NCI-H1930 (cell line): ENCODE measurements at places on chromosomes 1 and 21.
A peak's percentile ranks its signal among the peaks of the same experiment; 100 is the strongest.

- no peak for DNase-seq
Measured at GRCh38 chr1:152451254-152451653, 37.2 kb upstream of the CRNN start.

- peak; percentile 81 for DNase-seq
Measured at GRCh38 chr1:10796029-10796944, at the start of gene CASZ1. Gene CASZ1 (minus strand): TSS chr1:10796646. CDS start chr1:10693889, 102,757 bp downstream.

DNA sequence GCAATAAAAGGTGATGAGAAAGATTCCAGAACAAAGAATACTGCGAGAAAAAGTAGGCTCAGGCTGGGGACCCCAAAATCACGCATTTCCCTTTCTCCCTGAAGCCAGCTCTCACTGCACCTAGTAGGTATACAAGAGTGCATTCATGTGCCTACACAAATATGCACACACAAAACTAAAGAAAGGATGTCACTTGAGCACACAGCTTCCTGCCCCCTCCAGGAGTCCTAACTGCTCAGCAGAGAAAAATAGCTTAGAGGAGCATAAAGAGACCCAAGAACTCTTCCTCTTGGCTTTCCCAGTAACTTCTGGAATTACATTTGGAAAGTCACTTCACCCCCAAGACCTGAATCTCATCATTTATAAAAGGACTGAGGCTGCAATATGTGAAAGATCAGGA lies 38.0 kb downstream of the JAK1 start:
- no peak for DNase-seq

DNA sequence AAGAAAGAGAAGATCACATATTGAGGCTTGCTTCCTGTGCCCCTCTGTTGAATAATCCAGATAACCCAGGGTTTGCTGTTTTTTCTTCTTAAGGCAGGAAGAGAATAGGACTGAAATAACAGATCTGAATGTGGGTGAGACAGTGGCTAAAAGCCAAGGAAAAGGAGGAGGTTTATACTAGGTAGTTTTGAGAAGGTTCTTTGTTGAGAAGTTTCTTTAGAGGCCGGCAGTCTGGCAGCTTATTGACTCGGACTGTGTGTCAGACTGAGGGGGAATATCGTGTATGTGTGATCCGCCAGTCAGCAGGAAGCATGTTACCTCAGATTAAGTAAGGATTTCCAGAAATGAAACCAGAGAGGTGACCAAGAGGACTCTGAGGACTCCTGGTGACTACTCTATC lies 119.8 kb downstream of the PLA2G4A start:
- DNase-seq: no peak

DNA sequence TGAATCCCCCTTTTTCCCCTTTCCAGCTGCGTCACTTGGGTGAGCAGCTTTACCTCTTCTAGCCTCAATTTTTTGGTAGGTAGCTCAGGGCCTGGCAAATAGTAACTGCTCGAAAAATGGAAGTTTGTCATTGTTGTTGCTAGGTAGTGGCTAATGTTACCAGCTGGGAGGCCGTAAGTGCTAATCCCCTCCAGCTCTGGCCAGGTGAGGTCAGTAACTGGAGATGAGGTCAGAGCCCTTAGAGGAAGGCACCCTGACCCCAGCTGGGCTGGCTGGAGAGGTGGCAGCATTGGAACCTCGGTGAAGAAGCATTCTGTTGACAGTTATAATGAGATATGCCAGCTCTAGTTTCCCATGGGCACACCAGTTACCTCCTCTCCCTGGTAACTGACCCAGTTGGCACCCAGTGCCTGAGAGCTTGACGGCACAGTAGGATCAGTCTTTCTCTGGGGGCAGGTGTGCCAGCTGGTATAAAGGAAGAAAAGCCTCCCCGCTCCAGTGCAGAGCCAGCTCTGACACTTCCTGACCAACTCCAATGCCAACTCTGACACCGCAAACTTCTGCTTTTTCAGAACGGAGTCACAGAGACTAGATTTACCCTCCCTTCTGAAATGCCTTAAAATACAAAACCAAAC lies 35.0 kb upstream of the SLC2A1 start:
- no peak for DNase-seq

GRCh38 chr1:189524501-189524900 lies 953.2 kb downstream of the BRINP3 start:
- no peak for DNase-seq

GRCh38 chr1:210940081-210940617 lies 193.8 kb downstream of the KCNH1 start:
- DNase-seq: no peak

DNA sequence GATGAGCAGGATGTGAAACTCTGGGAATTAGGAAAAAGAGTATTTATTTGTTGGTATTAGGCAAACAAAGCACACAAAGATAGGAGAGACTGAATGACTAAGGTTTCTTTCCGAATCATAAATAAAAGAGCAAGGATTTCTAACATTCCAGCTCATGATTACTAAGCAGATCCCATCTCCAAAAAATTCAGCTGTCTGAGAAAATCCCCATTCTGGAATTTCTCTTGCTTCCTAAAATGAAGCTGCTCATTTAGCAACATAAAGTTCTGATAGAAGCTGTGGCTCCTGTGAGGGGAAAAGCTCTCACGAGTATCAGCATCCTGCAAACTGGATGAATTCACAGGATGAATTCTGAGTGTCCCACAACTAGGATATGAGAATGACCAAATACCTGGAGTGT lies 6.7 kb upstream of the SH2D5 start:
- DNase-seq: no peak

DNA sequence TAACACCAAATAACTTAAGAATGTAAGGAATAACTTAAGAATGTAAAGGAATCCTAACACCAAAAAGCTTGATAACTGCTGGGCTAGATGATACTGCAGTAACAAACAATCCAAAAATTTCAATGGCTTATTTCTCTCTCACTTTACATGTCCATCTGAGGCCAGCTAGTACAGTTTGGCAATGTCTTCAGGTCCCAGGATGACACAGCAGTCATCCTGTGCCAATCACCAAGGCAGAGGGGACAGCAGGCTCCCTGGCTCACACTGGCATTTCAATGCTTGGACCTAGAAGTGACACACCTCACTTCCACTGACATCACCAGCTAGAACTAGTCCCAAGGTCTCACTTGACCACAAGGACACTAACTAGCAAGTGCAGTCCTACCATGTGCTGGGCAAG lies 15.3 kb downstream of the DNAJC11 start:
- no peak for DNase-seq

DNA sequence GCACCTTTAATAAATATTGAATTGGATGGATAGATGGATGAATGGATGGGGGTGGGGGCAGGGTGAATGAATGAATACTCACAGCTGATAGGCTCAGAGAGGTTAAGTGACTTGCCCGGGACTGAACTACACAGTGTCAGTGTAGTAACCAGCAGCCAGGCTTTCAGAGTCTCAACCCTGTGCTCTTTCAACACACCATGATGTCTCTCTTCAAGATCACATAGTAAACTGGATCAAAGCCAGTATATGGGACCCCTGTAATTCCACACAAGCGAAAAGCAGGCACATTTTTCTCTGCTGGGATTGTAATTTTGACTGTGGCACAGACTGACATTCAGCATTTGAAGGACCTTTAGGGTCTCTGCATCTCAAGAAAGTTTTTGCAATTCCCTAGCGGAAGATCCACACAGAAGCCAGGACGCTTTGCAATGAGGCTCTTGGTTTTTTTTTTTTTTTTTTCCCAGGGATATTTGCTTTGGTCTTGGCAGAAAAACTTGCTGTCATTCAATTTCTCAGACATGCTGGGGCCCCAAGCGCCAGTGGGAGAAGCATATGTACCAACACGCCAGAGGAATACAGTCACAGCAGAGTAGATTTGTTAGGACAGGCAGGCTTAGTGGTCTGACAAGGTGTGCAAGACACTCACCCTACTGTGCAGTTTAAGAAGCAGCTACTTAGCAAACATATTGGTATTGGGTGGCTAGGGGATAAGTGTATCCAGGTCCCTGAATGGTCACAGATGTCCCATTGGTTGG lies 213.1 kb upstream of the CAMK1G start:
- DNase-seq: no peak

GRCh38 chr1:37922767-37923550 lies 23.9 kb downstream of the INPP5B start:
- no peak for DNase-seq

GRCh38 chr1:229001467-229002011 lies 266.3 kb downstream of the RHOU start:
- no peak for DNase-seq

DNA sequence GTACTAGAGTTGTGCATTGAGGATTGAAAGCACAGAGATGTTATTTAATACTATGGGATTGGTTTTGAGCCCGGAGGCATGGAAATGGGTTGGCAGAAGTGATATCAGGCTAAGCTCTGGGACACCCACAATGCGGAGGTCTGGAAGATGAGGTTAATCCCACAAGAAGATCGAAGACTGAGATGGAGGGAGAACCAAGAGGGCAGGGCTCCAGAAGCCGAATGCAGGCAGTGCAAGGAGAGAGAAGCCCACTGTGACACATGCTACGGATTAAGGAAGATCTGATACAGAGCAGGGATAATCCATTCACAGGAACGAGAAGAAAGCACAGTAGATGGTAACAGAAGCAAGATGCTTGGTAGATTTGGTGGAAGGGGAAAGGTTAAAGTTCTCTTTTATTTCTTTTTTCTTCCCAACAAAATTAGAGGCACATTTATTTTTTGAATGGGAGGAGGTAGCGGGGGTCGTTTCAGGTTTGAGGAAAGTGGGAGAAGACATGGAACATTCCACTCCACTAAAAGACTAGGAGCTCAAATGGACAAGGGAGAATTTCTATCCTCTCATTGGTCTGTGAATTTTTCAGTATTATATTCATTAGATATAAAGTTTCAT lies 113.2 kb downstream of the NCAM2 start:
- DNase-seq: no peak

- DNase-seq: no peak
Measured at GRCh38 chr1:152836870-152837269, 5.8 kb upstream of the LCE6A start.

DNA sequence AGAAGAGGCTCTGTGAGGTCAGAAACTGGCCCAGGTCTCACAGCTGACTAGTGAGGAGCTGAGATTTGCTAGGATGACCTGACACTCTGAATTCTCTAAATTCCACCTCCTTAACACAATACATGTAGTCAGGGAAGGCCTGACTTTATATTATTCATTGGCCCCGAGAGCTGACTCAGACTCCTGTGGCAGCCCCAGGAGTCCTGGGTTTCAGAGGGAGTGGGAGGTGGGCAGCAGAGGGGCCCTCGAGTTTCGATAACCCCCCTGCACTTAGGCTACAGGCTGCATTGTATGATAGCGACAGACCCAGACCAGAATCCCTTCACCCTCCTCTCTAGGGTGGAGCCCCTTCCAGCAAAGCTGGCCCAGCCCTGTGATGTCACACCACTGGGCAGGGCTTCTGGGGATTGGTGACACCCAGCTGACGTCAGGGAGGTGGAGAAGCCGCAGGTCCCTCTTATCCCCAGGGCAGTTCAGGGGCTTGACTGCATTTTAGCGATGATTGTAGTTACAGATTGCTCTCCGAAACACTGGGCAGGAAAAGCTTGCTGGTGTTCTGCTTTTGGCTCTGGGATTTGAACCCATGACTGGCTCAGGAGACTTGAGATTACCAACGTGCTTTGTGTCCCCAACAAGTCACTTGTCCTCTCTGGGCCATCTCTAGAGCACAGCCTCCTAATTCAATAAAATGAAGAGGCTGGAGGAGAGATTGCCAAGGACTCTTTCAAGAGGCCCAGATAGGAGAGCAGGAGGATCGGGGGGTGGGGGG lies 17.0 kb upstream of the GPR37L1 start:
- no peak for DNase-seq

GRCh38 chr1:45607404-45608074 lies 16.3 kb downstream of the CCDC17 start:
- no peak for DNase-seq

DNA sequence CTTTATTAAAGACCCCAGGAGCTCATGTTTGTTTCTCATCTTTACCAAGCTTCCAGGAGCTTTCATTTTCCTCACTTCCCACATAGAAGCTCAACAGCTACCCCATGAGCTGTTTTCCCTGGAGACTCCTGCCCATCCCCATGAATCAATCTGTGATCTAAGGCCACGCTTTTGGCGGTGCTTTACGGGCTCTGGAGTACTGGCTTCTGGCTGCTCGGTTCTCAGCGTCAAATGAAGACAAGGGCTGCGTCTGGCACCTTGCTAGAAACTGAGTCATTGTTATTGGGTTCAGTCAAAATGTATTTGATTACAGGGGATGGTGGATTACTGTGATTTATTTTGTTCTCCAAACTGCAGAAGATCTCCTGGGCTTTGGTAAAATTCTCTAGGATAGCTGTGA lies 39.9 kb downstream of the ACP6 start:
- no peak for DNase-seq

- DNase-seq: no peak
Measured at GRCh38 chr1:41536361-41536802, 51.9 kb upstream of the EDN2 start.

- no peak for DNase-seq
Measured at GRCh38 chr1:53303726-53304515, 23.9 kb downstream of the LRP8 start.

DNA sequence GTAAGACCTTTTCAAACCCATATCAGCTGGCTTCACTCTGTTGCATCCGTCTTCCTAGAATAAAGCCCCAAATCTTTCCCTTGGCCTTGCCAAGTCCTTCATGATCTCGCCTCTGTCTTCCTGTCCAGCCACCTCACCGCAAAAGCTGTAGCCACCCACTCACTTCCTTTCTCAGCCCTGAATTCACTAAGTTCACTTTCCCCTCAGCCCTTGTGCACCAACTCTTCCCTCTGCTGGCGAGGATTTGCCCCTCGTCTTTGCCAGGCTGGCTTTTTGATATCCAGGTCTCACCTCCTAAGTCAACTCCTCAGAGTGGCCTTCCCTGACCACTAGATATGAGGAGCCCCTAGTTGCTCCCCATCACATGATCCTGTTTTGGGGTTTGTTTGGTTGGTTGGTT lies 3.9 kb upstream of the COL16A1 start:
- DNase-seq: no peak

DNA sequence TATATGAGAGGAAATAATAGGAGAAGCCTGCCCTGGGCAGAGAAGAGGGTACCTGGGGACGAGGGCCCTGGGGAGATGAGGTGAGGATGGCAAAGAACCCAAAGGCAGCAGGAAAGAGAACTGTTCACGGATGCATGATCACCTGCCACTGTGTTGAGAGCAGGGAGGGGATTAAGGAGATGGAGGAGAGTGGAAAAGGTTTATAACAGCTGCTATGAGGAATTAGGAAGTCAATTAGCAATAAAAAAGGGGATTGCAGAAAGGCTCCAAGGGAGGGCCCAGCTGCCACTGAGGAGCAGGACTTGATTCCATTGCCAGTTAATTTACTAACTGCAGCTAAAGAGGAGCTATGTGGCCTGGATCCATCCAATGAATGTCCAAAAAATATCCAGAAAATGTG lies 61.1 kb downstream of the GFI1 start:
- no peak for DNase-seq

DNA sequence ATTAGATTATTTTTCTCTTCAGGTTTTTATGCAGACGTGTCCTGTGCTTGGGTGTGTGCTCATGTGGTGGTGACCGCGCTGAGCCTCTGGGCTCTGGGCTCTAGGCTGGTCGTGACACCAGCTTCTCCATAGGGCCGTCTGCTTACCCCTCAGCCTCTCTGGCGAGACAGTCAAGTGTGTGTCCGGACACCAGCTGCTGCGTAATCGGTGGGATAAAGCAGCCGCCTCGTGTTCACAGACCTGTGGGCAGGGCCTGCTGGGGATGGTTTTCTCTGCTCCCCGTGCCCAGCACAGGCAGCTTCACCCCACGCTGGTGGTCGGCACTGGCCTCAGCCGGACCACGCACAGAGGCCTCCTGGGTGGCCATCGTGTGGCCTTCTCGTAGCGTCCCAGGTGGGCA lies 33.6 kb upstream of the DIP2A start:
- no peak for DNase-seq

GRCh38 chr1:40715491-40716059 lies 24.1 kb downstream of the NFYC start:
- no peak for DNase-seq
